NCI-H774 (cell line): ENCODE measurements at places on chromosomes 12 and 14.

DNA sequence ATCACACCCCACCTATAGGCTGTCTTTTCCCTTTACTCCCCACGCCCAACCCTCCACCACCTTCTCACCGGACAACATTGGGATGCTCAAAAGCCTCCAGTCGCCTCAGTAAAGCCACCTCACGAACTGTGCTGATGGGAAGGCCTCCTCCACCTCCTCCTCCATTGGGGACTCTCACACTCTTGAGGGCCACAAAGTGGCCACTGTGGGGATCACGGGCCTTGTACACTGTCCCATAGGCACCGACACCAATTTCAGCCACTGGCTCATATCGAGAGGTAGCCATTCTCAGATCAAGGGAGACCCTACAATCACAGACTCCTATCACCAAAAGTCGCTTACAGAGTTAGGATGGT is 700 bp downstream of the CDK4 start:
- DNase-seq, result no peak

DNA sequence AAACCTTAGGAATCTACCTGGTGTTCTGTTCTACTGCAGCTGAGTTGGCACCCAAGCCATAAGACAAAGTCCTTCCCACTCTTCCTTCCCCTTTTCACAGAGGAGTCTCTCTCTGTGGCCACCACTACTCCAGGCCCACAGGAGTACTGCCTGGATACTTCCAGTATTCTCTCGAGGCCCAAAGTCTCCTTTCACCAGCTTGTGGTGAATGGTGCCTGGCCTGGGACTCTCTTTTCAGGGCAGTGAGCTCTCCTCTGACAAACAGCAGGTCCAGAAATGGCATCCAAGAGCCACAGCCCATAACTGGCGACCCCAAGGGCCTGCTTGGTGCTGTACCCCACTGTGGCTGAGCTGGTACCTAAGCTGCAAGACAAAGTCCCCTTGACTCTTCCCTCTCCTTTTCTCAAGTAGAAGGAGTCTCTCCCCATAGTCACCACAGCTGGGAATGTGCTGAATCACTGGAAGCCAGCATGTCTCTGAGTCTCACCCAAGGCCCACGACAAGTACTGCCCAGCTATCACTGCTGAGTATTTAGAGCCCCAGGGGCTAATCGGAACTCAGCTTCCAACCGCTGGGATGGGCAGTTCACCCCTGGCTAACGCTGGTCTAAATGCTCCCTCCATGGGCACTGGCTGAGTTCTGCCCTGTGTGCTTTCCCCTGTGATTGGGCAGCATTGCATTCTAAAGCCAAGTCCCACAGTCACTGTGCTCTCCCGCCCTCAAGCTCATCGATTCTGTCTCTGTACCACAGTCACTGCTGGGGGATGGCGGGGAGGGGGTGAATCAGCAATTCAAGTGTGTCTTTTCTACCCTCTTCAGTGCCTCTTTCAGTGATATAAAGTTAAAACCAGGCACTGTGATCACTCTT is 6.1 kb downstream of the A2ML1 start:
- no peak for DNase-seq

DNA sequence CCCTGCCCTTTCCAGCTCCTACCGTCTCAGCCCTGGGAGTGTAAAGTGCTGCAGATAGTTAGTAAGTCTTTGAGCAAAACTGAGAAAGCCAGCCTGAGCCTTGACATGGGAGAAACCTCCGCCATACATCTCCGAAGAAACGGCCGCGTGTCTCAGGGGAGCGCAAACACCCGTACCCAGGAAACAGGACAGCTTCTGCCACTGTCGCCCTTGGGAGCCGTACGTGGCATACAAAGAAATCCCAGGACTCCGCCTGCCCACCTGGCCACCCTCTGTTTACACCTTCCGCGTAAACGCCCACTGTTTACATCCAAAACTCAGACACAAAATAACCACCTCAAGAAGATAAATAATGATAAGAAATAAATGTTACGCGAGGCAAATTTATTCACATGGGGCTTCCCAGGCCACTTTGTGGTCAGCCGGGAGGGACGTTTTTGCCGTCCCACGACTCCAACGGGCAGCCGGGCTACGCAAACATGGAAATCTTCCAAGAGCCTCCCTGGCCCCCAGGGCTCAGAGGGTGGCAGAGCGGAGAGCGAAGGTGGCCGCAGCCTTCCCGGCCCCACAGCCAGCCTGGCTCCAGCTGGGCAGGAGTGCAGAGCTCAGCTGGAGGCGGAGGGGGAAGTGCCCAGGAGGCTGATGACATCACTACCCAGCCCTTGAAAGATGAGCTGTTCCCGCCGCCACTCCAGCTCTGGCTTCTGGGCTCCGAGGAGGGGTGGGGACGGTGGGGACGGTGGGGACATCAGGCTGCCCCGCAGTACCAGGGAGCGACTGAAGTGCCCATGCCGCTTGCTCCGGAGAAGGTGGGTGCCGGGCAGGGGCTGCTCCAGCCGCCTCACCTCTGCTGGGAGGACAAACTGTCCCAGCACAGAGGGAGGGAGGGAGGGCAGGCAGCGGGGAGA is at the start of gene BDKRB2:
BDKRB2 (plus strand) TSS at position 689 of the 908 bp plus-strand sequence. CDS start 32,269 bp downstream, outside the sequence.
- DNase-seq, result peak; percentile 80

GRCh38 chr12:80925983-80926382 is 11.8 kb downstream of the LIN7A start:
- DNase-seq, result no peak

DNA sequence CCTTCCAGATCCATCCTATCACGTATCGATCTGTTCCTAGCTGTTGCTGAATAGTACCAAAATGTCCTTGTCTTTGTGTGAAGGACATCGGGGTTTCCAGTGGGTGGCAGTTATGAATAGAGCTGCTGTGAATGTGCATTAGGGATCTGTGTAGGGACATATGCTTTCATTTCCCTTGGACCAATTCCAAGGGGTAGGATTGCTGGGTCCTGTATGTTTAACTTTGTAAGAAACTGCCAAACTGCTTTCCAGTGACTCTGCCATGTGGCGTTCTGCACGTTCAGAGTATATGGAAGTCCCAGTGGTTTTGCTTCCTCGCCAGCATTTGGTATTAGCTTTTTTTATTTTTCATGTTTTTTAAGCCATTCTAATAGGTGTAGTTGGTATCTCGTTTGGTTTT is 28.6 kb downstream of the PACS2 start:
- peak; percentile 10 for DNase-seq

GRCh38 chr14:92549859-92550230 is 36.3 kb downstream of the RIN3 start:
- DNase-seq, result no peak

GRCh38 chr12:14068961-14069360 is 87.6 kb upstream of the GRIN2B start:
- no peak for DNase-seq

DNA sequence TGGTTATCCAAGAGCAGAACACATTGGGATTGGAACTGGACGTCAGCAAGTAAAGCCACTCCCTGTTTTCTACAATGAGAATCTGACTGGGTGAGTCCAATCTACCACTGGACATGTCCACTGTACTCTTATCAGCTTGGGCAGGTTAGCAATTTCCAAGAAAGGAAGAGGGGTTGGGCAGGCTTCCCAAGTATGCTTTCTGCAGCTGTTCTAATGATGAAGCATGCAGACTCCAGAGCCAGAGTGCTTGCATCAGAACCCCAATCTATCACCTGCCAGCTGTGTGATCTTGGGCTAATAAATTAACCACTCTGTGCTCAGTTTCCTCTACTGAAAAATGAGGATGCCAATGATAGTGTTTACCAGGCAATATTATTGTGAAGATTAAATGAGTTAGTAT is 92.0 kb downstream of the EMP1 start:
- DNase-seq, result no peak

- DNase-seq, result no peak
These were observed 31.5 kb downstream of the SYNDIG1L start for GRCh38 chr14:74394549-74394948.

DNA sequence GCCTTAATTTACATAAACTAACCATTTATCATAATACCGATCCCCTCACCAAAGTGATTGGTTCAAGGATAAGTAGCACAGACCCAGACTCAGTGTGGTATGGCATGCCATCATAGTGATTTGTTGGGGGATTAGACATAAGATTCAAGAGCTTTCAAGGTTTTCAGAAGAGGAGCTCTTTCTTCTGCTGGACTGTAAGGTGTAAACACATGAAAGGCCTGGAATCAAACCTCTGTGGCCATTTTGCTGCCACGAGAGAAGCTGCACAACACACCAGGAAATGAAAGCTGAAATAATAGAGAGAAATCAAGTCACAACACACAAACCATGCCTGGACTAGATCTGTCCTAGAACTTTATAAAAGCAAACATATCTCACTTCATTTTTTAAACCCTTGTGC is 30.8 kb downstream of the BTG1 start:
- no peak for DNase-seq

GRCh38 chr14:98182393-98183055 is 1089.5 kb downstream of the BCL11B start:
- DNase-seq, result no peak

DNA sequence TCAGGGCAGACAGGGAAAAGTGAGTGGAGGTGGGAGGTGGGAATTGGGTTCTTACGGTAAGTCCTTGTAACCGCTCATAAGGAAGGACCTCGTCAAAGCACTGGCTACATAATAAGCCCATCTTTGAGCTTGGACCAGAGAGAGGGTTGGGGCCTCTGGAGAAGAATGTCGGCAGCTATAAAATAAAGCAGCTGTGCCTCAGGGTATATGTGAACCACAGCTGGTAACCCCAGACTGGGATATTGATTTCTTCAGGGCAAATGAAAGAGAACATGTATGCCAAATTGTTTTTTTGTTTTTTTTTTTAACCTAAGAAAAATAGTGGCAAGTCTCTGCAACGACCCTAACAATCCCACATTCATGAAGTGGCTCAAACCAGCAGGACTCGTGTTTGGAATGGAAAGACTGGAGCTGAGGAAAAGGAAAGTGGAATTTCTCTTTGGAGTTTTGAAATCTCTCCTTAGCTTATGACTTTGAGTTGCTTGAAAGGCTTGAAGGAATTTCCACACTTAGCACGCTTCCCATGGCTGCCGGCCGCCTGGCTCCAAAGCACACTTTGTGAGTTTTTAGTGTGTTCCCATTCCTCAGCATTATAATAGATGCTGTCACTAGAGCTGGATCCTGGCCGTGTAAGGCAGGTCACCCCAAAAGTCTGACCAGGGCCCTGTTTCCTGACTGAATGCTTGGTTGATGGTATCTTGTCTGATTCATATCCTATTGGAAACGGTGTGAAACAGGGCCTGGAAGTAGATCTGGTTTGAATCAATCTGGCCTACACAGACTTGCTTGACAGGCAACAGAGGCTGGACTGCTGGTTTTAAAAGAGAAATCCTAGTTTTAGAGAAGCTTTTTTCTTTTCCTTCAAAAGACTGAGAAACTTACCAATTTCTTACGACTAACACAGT is 244.7 kb downstream of the MSRB3 start:
- DNase-seq, result no peak

GRCh38 chr12:67514502-67514901 is 134.0 kb upstream of the DYRK2 start:
- DNase-seq, result no peak

- no peak for DNase-seq
These were observed 1.6 kb upstream of the PPP2R5E start for GRCh38 chr14:63544591-63545299.

GRCh38 chr14:57009585-57010515 is 199.6 kb upstream of the OTX2 start:
- no peak for DNase-seq

GRCh38 chr12:132608231-132609171 is 1.9 kb downstream of the LRCOL1 start:
- DNase-seq, result no peak

DNA sequence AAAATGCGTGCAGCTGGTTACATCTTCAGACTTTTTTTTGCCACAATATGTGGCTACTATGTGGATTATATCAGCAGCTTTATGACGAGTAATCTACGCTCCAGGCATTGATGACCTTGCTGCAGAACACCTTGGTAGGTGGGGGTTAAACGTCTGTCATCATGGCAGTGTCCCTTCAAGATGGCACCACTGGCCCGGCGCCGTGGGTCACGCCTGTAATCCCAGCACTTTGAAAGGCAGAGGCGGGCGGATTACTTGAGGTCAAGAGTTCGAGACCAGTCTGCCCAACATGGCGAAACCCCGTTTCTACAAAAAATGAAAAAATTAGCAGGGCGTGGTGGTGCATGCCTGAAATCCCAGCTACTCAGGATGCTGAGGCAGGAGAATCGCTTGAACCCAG is 177.5 kb downstream of the AEBP2 start:
- DNase-seq, result no peak

GRCh38 chr14:66231820-66232219 is 254.4 kb upstream of the CCDC196 start:
- no peak for DNase-seq

DNA sequence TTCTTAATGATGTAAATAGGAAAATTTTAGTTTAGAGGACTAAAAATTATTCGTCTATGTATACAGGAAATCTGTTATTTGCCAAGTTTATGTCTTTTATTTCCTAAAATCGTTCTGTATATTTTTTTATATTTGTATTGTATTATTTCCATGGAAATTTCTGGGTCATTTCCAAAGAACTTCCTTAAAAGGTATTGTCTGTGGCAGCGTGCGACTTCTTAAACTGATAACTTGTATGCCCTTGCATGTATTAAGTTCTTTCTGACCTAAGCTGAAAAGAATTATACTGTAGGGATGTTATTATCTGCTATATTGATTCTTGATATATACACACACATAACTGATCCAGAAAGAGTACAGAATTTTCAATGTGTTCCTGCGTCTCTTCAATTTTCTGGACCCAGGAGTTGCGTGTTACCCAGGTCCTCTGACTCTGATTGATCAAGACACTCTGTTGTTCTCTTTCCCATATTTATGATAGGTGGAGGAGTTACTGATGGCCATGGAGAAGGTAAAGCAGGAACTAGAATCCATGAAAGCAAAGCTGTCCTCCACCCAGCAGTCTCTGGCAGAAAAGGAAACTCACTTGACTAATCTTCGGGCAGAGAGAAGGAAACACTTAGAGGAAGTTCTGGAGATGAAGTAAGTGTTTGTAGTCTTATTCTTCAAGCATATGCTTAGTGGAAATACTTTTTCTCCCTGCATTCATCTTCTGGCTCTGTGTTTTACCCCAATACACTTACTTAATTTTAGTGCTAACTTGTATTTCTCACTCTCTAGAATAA is 298.5 kb downstream of the ERC1 start:
- no peak for DNase-seq

DNA sequence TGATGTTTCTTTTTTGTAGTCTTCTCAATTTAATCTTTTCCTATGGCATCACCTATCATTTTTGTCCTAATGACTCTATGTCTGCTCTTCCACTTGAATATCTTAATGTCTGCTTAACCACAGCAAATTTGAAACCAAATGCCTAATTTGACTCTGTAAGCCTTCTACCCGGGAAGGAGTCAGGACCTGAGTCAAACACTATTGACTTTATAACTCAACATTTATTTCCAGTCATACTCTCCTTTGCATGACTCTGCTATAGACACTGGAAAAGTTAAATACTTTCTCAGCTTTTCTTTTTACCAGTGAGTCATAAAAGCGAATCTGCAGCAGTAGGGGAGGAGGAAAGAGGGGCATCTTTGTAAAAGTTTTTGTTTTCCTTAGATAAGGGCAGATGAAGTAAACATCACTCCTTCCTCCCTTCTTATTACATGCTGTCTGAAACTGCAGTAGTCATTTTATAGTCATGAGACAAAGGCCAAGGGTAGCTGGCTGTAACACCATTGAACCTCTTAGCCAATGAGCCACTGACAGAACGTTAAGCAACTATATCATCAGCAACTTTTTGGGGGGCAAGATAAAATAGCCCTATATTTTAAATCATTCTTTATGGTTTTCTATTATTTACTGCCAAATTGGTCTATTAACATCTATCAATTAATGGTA is 179.3 kb downstream of the MIPOL1 start:
- no peak for DNase-seq

- no peak for DNase-seq
These were observed 220.6 kb upstream of the HMGA2 start for GRCh38 chr12:65603438-65604351.
